ENCODE measurements at places on chromosomes 2 and 18.

- no peak for DNase-seq
These were observed 78.5 kb upstream of the PTPRM start for GRCh38 chr18:7488571-7488970.

GRCh38 chr2:7057865-7058400, 140.7 kb downstream of the RNF144A start:
- DNase-seq = no peak

DNA sequence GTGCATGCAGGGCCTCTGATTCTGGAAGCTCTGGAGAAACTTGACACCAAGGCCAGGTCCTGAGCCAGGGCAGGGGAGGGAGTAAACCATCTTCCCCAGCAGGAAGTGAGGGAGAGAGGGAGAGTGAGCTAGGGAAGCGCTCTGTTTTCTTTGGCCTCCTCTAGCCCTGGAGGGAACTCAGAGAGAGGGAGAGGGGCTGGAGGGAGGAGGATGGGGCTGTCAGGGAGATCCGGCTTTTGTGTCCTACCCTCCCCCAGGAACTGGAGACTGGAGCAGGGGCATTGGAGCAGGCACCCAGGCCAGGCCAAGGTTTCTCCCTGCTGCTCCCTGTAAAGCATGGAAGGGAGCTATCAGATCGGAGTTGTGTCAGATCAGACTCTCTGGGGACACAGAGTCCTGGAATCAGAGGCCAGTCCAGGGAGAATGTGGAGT, 22.7 kb upstream of the PKDCC start:
- no peak for DNase-seq

GRCh38 chr2:95700519-95700918, 108.7 kb downstream of the TRIM43 start:
- DNase-seq = no peak

GRCh38 chr2:227406177-227407031, 18.7 kb upstream of the SCYGR1 start:
- DNase-seq = peak; percentile 96

DNA sequence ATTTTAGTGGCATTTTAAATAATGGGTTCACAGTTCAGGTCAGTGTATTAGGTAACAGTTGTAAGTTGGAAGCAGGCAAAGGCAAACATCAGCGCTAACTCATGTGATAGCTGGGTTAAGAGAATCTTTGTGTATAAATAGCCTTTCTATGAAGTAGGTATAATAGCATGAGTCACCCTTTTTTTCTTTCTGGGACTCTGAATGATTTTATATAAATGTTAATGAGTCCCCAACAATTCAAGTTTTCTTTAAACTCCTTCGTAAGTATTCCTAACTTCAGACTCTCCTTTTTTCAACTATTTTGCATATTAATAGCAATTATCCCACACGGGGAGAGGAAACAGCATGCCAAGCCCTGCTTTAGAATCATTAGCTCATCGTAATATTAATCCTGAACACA, 384.3 kb downstream of the PIK3C3 start:
- no peak for DNase-seq

DNA sequence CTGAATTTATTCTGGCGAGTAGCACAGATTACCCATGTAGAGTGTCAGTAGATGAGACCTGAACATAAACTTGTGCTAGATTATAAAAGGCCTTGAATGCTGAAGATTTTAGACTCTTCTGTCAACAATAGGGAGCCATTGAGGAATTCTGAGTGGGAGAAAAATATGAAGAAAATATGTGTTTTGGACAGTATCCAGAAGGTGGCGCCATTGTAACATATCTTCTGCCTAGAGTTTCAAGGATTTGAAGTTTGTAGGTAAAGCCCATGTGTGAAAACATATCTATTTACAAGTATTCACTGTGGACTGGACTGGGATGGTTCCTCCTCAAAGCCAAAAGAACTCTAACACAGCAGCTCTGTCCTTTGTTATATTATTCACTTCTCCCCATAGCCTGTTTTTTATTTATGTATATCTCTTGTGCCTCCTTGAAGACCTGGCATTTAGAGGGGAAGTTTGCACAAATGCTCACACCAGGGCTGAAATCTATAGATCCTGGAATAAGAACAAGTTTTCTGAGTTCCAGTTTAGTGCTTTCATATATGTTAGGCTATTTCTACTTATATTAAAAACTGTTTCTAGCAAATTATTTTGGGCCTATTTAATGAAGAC, 124.9 kb downstream of the RDH14 start:
- DNase-seq = no peak

GRCh38 chr2:238379096-238379810, 47.5 kb upstream of the ASB1 start:
- DNase-seq = peak; percentile 71

All from AG09309 (cell line).